Sigmoid colon (tissue), 7 donors: ENCODE measurements at places on chromosomes 12 and 14.

- no peak for DNase-seq
- H3K27me3 ChIP-seq: no peaks in the 10 kb centered on the region
- H3K4me3 ChIP-seq: no peak overlapping the region
- H3K27ac ChIP-seq: no peak overlapping the region
- H3K4me1 ChIP-seq: peaks cover 4% of the 10 kb centered on the region
- H3K36me3 ChIP-seq: no peaks in the 10 kb centered on the region
Measured at GRCh38 chr12:90729736-90730135, 225.2 kb downstream of the CCER1 start.

GRCh38 chr14:104895207-104895785 lies 29.4 kb upstream of the PLD4 start:
- H3K36me3 ChIP-seq: no peaks in the 10 kb centered on the region
- no peak for DNase-seq
- no peaks in the 10 kb centered on the region for H3K27me3 ChIP-seq
- peaks cover 20% of the 10 kb centered on the region for H3K4me1 ChIP-seq
- no peak overlapping the region for H3K4me3 ChIP-seq

- no peak overlapping the region for H3K4me3 ChIP-seq
- no peak overlapping the region for H3K27ac ChIP-seq
- no peaks in the 10 kb centered on the region for H3K27me3 ChIP-seq
Measured at GRCh38 chr12:6192604-6193380, 7.4 kb upstream of the CD9 start.

- no peak for DNase-seq
- H3K4me1 ChIP-seq: peaks cover 3% of the 10 kb centered on the region
- peaks cover 6% of the 10 kb centered on the region for H3K27me3 ChIP-seq
- H3K36me3 ChIP-seq: no peaks in the 10 kb centered on the region
Measured at GRCh38 chr12:52821826-52822660, 8.1 kb upstream of the KRT4 start.

- H3K4me1 ChIP-seq: no peaks in the 10 kb centered on the region
- no peaks in the 10 kb centered on the region for H3K27me3 ChIP-seq
- no peak for DNase-seq
- H3K36me3 ChIP-seq: no peaks in the 10 kb centered on the region
Measured at GRCh38 chr12:91567100-91567485, 384.5 kb upstream of the DCN start.
